ENCODE measurements at places on chromosomes 4 and X. TPM values are rescaled to one million over a fixed set of nuclear protein-coding genes. Genes with fewer than 3 reads are reported as not detected.
A peak's percentile ranks its signal among the peaks of the same experiment; 100 is the strongest.

NWD2 gene
- total RNA-seq, result 2.4 TPM

DNA sequence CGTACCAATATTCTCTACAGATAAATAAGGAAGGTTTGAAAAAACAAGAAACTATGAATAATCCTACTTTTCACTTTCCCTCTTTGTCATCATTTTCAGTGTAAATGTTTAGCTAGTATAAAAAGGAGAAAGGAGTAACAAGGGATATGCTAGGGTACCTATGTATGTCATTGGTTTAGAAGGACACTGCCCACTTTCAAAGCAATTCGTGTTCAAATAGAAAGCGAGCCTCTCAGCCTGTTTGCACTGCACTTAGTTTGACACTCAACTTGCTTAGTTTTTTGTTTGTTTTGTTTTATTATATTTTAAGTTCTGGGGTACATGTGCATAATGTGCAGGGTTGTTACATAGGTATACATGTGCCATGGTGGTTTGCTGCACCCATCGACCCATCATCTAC lies 21.6 kb upstream of the RXFP1 start:
- no peak for DNase-seq

DNA sequence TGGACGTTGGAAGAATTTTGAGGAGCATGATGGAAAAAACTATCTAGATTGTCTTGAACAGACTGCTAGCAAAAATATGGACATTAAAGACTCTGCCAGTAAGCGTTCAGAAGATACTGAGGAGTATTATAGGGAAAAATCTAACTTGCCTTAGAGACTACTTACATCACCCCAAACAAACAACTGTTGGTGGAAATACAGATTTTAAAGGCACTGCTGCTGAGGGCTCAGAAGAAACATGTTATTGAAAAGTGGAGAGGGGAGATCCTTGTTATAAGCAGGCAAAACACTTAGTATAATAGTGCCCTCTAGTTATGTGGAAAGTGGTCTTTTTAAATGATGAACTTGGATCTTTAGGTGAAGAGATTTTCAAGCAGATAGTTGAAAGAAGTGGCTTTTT lies 29.2 kb downstream of the MAD2L1 start:
- no peak for DNase-seq

- DNase-seq, result no peak
Measured at GRCh38 chr4:96524311-96524875, 684.5 kb downstream of the PDHA2 start.

DNA sequence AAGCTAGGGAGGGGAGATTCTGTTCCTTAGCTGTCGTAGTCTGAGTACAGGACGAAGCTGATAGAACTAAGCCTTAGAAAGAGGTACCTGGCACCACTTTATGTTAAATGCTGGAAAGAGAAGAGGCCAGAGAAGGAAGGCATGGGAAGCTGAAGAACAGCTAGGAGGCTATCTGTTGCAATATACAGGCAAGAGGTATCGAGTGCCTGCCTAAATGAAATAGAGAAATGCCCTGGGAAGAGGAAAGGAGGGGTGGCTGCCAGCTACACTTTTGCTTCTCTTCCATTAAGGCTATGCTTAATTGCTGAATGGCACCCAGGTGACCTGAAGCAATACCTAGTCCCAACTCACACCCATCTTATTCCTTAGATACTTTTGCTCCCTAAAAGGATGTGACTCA lies 380.4 kb upstream of the FGF13 start:
- DNase-seq, result no peak

GRCh38 chr4:55947912-55948725 lies 626 bp upstream of the CEP135 start:
- peak; percentile 89 for DNase-seq

GRCh38 chr4:155592938-155593297 lies 73.7 kb upstream of the GUCY1A1 start:
- no peak for DNase-seq
